GM23338 (cell line): ENCODE measurements at places on chromosomes 13 and 19.

GRCh38 chr19:33132021-33132420, at the start of gene WDR88:
Gene WDR88, plus strand, starts transcription at chr19:33132114. Its CDS starts 56 bp downstream, at chr19:33132170.
- peak; percentile 42 for DNase-seq

DNA sequence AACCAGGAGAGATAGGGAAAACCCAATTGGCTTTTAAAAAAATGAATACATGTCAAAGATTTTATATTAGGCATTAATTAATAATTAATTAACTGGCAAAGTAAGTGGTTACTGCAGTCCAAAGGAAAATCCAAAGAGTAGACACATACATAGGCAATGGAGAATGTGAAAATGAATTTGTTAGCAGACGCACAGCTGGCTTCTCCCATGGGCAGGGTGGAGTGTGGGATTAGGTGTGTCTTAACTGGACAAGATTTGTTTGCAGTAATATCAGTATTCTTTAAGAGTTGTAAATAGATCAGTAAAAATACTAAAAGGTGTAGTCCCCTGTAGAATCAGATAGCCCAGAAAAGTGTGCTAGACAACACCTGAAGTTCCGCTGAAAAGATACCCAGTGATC, 58.7 kb downstream of the DHRS12 start:
- no peak for DNase-seq

DNA sequence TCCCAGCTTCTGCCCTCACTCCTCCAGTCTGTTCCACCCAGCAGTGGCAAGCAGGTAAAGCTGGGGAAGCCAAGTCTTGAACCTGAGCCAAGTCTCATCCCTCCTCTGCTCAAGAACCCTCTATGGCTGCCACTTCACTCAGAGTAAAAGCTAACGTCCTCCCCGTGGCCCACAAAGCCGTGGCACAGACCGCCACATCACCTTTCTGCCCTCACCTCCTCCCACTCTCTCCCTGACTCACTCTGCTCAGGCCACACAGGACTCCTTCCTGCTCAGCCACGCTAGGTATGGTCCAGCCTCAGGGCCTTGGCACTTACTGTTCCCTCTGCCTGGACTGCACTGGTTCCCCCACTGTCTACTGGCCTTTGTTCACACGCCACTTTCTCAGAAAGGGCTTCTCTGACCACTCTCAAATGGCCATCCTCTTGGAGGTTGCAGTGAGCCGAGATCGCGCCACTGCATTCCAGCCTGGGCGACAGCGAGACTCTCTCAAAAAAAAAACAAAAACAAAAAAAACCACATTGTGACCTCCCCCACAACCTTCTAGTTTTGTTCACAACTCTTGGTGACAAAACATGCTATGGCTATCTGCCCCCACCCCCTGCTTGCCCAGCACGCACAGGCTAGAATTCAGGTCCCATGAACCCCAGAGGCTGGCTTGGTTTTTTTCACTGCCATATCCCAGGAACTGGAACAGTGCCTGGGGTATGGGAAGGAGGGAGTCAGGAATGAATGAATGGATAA, 15.8 kb downstream of the NDUFB7 start:
- no peak for DNase-seq

DNA sequence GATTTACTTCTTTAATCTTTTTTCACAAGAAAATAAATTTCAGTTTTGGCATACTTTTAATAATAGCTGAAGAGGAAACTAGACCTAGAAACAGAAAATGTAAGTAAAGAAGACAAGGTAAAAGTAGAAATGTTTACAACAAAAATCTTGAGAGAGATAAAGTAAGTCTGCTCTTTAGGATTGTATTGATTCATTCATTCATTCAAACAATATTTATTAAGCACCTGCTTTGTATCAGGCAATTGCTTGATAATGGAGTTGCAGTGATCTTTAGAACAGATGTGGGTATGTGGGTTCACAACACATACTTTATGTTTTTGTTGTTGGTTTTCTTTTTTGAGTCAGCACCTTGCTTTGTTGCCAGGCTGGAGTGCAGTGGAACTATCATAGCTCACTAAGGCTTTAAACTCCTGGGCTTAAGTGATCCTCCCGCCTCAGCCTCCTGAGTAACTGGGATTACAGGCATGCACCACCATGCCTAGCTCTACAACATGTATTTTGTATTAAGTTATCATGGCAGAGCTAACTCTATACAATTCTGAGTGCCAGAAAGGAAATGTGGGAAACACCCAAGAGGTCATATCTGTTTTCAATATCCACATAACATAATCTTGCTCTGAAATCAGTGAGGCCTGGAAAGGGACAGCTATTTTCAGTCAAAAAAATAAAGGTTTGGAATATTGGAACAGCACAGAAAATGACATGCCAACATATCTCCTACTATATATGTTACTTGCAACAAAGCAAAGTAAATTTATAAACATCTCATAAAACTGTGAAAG, 8.8 kb upstream of the SPART start:
- no peak for DNase-seq

DNA sequence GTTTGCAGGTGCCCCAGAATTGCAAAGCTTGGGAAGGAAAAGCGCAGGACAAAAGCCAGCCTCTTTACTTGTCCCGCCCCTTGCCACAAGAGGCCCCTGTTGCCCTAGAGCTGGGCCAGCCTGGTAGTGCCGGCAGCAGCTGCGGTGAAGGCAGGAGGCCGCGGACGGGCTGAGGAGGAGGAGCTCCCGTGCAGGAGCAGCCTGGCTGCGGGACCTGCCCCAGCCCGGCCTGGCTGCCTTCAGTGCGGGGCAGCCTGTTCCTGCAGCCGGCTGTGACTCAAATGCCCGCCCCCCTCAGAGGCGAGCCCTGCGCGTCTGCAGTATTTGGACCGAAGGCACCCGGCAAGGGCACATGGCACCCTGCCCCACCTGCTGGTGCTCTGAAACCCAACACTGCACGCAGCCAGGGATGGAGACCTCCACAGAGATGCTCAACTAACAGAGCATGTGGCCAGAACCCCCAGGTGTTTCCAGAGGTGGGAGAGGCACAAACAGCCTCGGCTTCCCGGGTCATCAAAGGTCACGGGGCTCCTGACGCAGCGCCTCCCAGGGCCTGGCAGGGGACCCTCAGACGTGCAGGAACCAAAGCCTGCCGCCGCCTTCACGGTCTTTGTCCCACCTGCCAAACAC, 29.7 kb downstream of the NAXD start:
- peak; percentile 94 for DNase-seq

- DNase-seq: no peak
Measured at GRCh38 chr13:21074546-21074945, 13.2 kb upstream of the LATS2 start.
